Activated T-helper 1 cell treated with anti-CD3 and anti-CD28 coated beads, Interleukin-12 subunit alpha, Interleukin-12 subunit beta, Interleukin-2, Interleukin-4 antibody, amounts not matched to agents 30 ng/mL and 10 ng/mL and 1 ng/mL, durations not matched to agents 14 hours and 24 hours and 36 hours (primary cell): ENCODE measurements at places on chromosomes 3 and 15.

GRCh38 chr15:88161636-88162035 is 94.9 kb downstream of the NTRK3 start:
- DNase-seq: no peak

DNA sequence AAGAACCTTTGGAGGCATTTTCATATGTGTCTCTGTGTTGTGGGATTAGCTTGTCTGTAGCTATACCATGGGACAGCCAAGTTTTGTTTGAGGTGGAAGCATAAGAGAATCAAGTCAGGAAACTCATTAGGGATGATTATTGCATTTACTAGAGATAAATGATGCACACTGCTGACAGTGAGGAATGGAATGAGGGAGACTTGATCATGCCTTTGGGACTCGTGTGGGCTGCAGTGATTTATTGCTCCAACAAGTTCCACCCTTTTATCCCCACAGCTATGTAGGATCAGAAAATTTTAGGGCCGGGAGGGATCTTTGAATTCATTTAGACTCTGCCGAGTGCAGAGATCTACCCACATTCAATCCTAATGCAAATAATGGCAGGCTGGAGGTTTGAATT is 16.3 kb downstream of the ZNF385D start:
- DNase-seq: no peak

DNA sequence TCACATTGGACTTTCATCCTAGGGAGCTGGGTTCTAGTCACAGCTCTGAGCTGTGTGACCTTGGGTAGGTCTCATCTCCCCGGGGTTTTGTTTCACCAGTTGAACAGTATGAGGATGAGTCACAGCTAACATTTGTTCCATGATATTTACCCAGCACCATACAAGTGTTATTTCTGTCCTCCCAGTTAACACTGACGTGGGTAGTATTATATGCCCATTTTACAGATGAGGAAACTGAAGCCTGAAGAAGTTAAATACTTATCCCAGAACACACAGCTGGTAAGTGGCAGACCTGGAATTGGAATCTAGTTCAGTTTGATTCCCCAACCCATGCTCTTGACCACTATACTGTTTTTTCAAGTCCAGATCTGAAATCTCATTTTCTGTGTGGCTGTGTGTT is 908 bp upstream of the RARB start:
- DNase-seq: no peak

- DNase-seq: no peak
Measured at GRCh38 chr3:68878322-68878721, 54.0 kb downstream of the TAFA4 start.

GRCh38 chr3:15713364-15713763 is 84.4 kb downstream of the ANKRD28 start:
- DNase-seq: no peak

DNA sequence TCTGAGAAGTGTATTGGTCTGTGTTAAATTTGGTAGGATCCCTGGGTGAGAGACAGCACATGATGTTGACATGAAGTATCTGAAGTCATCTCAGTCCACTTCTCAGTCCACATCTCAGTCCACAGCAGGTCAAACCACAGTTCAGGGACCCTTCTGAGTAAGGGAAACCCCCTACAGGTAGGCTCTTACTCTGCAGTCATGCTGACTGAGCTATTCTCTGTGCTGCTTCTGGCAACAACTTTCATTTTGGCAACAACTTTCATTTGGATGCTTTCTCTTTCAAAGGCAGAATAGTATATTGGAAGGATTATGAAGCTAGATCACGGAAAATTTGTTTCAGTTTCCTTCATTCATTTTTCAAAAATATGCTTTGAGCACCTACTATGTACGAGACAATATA is 178.2 kb upstream of the GOLIM4 start:
- DNase-seq: no peak

- DNase-seq: no peak
Measured at GRCh38 chr3:50655009-50655830, 19.5 kb upstream of the DOCK3 start.

DNA sequence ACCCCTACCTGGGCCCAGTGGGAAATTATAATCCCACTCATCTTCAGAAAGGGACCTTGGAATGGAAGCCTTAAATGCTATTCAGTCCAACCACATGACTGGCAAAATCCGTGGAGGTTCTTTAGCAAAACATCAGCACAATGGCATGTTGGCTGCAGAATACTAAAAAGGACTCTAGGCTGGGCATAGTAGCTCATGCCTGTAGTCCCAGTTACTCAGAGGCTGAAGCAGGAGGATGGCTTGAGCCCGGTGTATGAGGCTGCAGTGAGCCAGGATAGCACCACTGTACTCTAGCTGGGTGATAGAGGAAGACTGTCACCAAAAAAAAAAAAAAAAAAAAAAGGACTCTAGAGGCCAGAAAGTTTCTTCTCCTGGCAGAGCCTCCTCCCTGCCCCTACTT is 60.6 kb upstream of the RYK start:
- no peak for DNase-seq

GRCh38 chr3:13494463-13495350 is 14.6 kb downstream of the HDAC11 start:
- no peak for DNase-seq

GRCh38 chr15:47551079-47551478 is 166.2 kb upstream of the SEMA6D start:
- no peak for DNase-seq

- no peak for DNase-seq
Measured at GRCh38 chr3:143672396-143673165, 175.7 kb downstream of the SLC9A9 start.

DNA sequence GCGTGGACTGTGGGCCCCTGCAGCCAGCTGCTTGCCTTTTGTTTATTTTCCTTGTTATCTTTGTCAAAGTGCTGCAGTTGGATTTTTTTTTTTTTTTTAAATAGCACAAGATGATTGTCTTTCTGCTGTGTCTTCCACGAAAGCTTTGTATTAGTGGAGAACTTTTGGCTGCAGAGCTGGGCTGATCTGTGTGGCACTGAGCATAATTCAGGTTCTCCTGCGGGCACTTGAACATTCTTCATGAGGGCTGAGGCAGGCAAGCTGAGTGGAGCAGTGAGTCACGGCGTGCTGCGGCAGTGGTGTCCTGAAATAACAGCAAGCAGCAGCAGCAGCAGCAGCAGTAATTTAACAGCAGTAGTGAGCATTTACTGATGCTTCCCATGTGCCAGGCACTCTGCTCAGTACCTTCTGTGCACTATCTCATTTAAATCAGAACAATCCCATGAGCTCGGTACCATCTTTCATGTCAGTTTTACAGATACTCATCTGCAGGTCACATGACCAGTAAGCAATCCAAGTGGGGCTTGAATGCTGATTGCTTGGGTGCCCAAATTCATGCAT is 45.8 kb downstream of the MITF start:
- DNase-seq: no peak

DNA sequence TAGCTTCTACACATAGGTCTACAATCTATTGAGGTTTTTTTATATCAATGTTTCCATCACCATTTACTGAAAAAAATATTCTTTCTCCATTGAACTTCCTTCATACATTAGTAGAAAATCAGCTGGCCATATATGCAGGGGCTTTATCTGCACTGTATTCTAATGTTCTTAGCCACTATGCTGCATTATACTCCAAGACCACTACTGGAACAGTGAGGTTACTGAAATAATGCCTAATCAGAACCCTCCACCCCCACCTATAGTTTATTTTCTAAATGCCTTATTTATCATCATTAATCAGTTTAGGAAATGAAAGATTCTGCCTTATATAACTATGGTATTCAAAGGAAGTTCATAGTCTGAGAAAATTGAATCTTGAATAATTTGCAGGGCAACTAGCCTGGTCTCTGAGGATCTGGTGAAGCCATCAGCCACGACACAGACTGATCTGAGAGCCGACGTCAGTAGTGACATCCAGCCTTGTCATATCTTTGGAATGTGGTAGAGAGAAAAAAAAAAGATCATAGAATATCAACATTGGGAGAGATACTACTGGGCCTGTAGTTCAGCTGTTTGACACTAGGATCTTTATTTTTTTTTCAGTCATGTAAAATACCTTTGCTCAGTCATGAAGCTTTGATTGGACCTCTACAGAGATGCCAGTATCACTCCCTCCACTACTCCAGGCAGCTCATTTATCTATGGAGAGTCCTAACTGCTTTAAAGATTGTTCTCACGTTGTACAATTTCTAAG is 66.6 kb downstream of the P3H2 start:
- no peak for DNase-seq

DNA sequence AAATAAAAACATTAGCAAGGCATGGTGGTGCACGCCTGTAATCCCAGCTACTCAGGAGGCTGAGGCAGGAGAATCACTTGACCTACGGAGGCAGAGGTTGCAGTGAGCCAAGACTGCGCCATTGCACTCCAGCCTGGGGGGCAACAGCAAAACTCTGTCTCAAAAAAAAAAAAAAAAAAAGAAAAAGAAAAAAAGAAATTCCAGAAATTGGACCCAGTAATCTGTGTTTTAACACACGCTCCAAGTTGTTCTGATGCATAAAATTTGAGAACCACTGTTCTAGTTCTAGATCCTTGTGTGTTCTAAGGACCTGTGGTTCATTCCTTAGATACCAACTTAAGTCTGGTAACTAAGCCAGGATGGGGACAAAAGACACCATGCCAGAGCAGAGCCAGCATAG is 2.6 kb downstream of the PARP6 start:
- DNase-seq: no peak

DNA sequence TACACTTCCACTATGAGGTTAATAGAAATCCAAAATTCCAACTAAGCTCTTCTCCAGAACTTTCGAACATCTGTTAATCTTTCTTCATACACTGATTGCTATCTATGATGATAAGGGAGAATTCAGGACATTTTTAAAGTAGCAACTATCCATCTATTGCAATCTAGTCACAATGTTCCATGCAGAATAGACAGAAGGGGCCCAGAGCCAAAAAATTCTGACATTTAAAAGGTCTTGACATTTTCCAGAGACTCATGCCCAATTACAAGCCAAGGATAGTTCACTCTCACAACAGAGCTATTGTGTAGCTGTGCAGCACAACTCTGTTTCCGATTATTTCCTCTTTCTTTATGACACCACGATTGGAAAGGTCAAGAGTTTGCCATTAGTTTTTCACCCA is 999.7 kb upstream of the ALCAM start:
- no peak for DNase-seq

GRCh38 chr3:72904163-72904562 is 16.3 kb downstream of the GXYLT2 start:
- DNase-seq: no peak

DNA sequence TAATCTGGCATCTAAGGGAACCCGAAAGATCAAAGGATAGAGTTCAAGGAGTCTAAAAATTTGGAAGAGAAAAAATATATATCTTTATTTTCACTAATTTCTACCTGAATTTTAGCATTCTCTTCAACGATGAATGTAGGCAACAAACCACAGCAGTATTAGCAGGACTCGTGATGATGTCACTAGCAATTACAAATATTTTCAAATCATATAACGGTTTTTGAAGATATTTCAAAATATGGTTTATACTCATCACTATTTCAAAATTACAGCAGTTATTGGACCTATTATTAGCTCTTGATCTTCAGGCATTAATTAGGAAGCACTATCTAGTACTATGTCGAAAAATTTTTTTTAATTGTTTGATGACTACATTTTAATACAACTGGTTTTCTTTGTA is 27.0 kb upstream of the ANKDD1A start:
- no peak for DNase-seq

DNA sequence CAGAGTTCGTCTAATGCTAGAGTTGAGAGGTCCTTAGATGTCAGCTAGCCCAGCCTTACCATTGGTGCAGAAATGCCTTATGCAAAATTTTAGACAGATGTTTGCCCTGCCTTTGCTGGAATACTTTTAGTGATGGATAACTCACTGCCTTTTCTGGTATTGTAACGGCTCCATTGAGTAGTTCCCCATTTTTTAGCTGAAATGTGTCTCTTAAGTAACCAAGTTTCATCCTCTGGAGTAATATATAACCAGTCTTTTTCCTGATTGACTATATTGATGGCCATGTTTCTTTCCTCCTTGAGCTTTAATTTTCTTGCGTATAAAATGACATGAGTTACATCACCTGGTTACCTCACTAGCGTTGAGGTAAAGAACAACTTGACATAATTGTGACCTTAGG is 45.0 kb downstream of the SNRK start:
- no peak for DNase-seq

DNA sequence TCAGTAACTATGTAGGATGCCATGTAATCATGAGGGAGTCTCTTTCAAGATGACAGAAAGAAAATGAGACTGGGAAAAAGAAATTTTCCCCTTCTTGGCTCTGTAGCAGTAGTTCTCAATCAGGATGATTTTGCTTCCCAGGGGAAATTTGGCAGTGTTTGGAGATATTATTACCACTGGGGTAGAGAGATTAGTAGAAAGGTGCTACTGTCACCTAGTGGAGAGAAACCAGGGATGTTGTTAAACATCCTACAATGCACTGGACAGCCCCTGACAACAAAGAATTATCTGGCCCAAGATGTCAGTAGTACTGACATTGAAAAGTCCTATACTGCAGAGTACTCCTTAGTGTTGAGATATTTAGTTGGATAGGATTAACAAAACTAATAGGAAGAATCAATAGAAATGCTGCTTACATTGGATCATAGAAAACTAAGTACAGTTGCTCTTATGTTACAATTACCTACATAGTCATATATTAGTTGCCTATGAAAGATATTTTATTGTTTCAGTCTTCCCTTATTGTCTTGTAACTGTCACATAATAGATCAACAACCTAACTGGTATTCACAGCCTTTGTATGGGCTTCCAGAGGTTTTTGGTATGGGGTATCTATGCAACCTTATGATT is 433.3 kb downstream of the RAP2B start:
- no peak for DNase-seq

GRCh38 chr3:189967254-189967865 is 153.3 kb downstream of the P3H2 start:
- no peak for DNase-seq

- DNase-seq: no peak
Measured at GRCh38 chr3:9225268-9225667, 24.2 kb downstream of the SRGAP3 start.

- DNase-seq: no peak
Measured at GRCh38 chr3:58375254-58375653, 42.6 kb downstream of the PXK start.

GRCh38 chr3:190491533-190492054 is 22.3 kb upstream of the IL1RAP start:
- DNase-seq: no peak
